ENCODE measurements at places on chromosomes 2 and 18. TPM values are rescaled to one million over a fixed set of nuclear protein-coding genes. Genes with fewer than 3 reads are reported as not detected.
A peak's percentile ranks its signal among the peaks of the same experiment; 100 is the strongest.

GRCh38 chr2:240206630-240207029, 66.2 kb upstream of the OTOS start:
- DNase-seq: no peak

Gene PTH2R
- polyA plus RNA-seq: not detected

GRCh38 chr2:44233450-44234128, 41.7 kb upstream of the SLC3A1 start:
- no peak for DNase-seq

DNA sequence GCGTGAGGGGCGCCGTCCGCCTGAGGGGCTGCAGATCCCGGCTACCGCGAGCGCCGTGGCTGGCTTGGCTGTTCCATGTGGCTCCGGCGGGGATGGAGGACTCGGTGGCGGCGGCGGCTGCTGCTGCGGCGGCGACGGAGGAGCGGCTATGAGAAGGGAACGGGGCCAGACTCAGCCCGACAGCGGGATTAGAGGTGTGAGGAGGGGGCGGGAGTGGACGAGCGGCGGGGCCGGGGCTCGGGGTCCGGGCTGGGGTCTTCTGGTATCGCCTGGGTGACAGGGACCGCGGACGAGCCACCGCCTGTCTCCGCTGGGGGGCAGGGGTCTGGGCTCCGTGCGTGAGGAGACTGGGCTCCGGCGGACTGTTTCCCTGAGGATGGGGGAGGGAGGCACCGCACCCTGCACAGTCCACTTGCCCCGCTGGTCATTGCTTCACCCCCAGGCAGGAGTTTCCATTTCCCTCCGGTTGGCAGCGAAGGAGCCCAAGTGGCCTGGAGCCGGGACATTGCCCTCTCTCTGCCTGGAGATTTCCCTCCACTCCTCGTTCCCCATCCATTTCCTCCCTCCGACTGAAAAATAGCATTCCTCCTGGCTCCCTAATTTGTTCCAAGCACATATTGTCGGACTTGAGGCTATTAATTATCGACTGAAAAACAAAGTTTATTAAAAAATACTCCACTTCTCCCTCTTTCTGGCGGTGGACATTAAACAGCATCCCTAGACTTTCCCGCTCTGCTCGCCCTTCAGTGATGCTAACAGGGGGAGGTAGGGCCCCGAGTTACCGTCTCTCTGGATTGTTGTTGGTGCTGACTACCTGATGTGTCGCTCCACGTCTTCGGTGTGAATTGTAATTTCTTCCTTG, 577 bp downstream of the EHBP1 start:
- no peak for DNase-seq

GRCh38 chr2:185128346-185128745, 530.0 kb downstream of the ZNF804A start:
- no peak for DNase-seq

GRCh38 chr2:140442319-140442718, 1662.1 kb upstream of the NXPH2 start:
- DNase-seq: no peak

DNA sequence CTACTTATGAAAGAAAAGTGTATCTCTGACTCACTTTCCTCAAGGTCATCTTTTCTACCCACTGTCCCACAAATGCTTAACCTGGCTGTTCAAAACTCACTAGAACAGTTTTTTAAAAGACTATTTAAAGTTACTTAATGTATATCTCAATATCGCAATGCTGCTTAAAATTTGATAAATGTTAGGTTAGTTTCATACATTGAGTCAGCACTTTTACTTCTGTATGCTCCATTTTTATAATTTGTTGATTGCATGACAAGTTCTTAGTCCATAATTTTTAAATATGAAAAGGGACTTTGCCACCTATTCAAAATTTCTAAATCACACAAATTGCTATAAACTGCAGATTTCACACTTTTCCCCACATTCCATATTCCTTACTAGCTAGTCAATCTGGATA, 231.7 kb upstream of the SLC39A10 start:
- no peak for DNase-seq

DNA sequence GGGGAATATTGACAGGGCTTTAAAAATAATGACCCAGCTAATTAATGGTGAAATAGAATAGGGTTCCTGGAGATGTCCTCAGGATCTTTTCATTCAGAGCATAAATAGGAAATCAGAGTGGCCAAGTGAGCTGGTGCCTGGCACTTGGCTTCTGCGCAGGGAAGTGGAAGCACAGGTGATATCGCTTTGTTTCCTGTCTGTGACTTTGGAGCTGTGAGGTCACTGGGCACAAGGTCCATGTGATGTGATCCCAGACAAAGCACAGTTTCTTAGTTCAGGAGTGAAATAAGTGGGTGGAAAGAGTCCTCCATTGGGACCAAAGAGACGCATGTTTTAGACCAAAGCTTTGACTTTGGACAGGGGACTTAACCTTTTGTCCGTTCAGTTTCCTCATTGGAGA, 338.3 kb downstream of the CYRIA start:
- no peak for DNase-seq

Gene TMEFF2
- not detected for polyA plus RNA-seq

Gene CRYBA2
- not detected for polyA plus RNA-seq

DNA sequence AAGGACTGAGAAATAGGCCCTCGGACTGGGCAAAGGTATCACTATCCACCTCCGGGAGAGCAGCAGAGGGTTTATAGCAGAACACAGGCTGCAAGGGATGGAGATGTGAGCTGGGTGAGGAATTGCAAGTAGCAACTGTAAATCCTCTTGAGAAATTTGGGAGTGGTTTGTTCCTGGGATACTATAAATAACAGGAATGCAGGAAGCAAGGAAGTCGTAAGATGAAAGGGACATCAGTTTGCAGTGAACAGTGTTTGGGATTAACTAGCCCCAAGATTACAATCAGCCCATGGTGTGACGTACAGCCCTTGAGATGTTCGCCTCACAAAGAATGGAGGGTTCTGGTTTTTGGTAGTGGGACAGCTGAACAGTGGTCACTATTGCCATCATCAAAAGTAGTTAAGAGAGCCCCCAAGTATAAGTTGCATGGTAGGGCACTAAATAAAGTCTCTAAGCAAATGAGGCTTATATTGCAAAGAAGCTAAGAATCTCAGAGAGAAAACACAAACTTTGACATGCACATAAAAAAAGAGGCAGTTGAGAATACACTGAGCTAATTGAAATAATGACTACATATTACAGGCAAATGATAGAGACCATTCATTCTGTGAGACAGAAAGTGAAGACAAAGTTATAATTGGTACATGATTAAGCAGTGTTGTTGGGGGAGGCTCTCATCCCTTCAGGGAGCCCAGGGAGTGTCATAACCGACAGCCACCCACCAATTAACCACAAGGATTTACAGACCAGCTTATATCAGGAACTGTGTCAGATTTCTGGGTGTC, 362.5 kb upstream of the ACVR2A start:
- DNase-seq: no peak

DNA sequence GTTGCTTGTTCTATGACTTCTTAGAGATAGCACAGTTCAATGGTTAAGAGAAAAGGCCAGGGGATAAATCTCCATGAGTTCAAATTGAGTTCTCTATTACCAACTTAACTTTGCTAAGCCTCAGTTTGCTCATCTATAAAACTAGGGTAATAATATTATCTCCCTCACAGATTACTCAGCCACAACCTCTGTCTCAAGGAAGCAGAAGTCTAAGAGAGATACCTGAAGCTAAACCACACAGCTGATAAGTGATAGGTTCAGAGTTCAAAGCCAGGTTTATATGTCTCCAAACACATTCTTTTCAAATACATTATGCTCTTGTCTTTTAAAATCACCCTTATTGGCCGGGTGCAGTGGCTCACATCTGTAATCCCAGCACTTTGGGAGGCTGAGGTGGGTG, 287.7 kb downstream of the NBAS start:
- no peak for DNase-seq

DNA sequence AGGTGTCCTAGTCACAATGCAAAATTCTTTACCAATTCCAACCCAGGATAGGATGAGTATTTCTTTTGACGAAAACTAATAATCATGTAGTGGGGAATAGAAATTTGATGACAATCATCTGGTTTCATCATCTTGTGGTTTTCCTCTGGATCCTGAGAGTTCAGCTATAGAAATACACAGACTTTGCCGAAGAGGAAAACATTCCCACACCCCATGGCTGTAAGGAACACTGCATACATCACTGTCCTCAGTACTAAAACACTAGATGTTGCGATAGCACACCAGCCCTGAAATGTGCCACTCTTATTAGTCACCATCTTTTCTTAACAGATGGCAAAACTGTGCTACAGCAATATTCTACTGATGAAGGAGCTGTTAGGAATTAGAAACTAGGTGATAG, 29.4 kb downstream of the CERKL start:
- DNase-seq: no peak

DNA sequence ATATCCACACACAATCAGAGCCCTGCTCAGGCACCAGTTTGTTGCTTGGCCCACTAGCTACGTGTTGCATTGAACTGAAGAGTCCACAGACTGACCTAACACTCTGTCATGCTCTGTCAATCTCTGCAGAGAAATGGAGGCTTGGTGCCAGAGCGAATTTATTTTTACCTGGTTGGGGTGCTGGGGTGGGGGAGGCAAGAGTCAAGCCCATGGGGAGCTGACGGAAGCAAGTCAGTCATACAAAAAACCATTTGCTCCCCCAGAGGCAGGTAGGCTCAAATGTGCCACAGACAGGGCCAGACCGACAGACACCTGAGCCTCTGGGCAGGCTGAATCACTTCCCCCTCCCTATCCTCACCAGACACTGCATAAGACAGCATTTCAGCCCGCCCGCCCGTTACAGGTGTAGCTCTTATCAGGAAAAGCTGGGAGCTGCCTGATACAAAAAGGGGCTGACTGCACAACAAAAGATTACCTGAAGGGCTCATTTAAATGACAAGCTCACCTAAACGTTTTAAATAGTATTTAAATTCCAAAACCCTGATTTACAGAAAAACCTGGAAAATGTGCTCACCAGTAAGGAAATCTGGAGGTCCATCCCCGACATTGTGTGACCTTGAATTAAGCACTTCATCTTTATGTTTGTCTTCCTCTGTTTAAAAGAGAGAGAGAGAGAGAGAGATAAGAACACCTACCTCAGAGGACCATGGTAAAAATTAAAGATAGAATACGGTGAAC, 2.1 kb upstream of the PCBP1 start:
- peak; percentile 67 for DNase-seq

GRCh38 chr18:44558767-44559166, 121.9 kb upstream of the SETBP1 start:
- DNase-seq: no peak
